ENCODE measurements at places on chromosomes 16 and 17.

GRCh38 chr16:70691223-70692129 lies 5.6 kb upstream of the MTSS2 start:
- no peak for DNase-seq

DNA sequence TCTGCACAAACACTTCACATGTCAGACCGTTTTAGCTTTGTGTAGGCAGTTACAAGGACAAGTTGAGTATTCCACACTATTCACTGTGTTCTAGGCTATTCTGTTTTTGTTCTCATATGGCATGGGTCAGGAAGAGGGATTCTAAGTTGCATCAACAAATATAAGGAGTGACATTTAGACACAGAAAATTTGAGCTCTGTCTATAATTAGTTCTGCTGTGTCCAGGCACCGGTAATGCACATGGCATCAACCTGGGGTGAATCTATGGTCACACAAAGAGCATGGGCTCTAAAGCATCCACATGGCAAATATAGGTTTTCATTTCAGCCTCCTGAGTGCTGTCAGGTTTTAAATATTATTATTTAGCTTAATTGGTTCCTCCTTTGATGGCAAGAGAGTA lies 130.4 kb upstream of the PMFBP1 start:
- DNase-seq: no peak

DNA sequence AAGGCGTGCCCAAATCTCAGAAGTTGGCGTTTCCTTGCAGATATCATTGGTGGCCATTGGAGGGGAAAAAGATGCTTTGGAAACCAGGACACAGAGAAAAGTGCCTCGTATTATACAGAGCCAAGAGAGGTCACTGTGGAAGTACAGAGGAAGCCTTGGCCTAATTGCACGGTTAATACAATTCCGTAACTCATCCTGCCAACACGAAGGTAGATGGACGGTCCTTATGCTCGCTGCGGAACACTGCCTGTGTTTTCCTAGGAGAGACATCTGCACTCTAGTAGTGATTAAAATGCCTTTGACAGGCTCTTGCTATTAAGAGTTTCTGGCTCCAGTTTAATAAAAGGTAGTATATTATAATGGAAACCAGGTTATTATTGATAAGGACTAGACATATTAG lies 536.4 kb downstream of the WWOX start:
- DNase-seq: no peak

DNA sequence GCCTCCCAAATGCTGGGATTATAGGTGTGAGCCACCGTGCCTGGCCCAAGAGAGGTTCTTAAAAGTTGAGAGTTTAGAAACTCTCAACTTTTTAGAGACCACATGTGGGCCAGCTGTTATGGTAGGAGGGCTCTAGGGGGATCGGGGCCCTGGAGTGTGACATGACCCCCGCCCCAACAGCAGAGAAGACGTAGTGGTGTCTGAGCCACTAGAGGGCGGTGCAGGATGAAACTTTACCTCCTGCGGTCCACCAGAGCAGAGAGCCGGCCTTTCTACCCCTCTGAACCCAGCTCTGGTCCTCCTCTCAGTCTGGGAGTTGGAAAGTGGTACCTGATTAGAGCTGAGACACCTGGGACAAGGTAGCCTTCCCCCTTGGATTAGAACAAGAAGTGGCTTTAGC lies 7.4 kb downstream of the CDK5RAP3 start:
- DNase-seq: peak; percentile 12

- DNase-seq: no peak
Observed at GRCh38 chr16:64745258-64745930, 376.5 kb downstream of the CDH11 start.

- no peak for DNase-seq
Observed at GRCh38 chr17:76160896-76161528, 20.0 kb upstream of the FOXJ1 start.

- DNase-seq: no peak
Observed at GRCh38 chr16:72480911-72481310, 309.0 kb upstream of the PMFBP1 start.

DNA sequence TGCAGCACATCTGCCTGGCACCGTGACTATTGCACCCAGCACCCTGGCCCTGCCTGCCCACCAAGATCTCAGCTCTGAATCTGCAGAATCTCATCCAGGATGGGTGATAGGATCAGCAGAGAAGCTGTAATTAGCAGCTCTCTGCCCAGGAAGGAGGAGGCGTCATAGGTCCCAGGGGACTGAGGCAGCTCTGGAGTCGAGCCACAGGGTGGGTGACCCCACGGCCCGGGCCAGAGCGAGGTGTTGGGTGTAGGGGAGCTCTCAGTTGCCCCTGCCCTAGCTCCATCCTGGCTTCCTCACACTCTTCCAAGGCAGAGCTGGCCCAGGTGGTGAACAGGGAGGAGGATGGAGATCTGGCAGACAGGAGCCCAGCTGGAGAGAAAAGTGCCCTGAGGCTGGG lies 18.2 kb upstream of the FAM83G start:
- no peak for DNase-seq

DNA sequence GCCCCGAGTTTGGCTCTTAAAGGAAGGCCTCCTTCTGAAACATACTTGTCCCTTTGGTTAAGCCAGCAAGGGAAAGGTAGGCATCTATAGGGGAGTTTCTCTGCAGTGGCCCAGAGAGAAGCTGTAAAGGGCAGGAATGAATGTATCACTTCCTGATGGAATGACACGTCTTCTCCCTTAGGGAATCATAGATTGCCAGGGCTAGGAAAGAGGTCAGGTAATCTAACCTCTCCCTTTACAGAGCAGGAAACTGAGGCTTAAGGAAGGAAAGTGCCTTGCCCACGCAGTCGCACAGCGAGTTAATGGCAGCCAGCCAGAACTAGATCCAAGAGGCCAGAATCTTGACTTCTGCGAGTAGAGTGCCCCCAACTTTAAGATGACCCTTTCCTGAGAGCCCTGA lies 66.1 kb downstream of the NEUROD2 start:
- DNase-seq: no peak
